ENCODE measurements at places on chromosomes 7 and 10. TPM values are rescaled to one million over a fixed set of nuclear protein-coding genes. Genes with fewer than 3 reads are reported as not detected.
A peak's percentile ranks its signal among the peaks of the same experiment; 100 is the strongest.

GRCh38 chr10:117462424-117462792 is 80.1 kb upstream of the EMX2 start:
- DNase-seq = peak; percentile 6

SPAG6 gene
- total RNA-seq = not detected

ABCC2 gene
- 1.2 TPM for total RNA-seq

INA gene
- 1.3 TPM for total RNA-seq

- DNase-seq = no peak
Measured at GRCh38 chr10:63700631-63701156, 179.5 kb downstream of the REEP3 start.

CPED1 gene
- 0.76 TPM for total RNA-seq

GRCh38 chr7:137579913-137580640 is 236.5 kb upstream of the PTN start:
- no peak for DNase-seq

DNA sequence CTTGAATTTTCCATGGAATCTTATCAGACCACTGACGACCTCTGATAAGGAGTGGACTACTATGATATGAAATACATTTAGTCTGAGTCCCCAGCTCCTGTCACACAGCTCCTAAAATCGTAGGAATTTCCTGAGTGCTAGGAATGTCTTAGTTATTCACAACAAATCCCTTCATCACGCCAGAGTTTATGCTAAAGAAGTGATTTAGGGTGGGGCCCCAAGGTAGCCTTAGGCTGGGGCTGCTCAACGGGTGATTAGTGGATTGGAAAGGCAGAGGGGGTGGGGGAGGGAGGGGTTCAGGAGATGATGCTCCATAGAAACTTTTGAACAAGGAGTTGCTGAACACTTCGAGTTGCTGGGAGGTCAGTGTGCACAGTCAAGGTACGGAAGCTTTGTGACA is 7.0 kb upstream of the TET1 start:
- no peak for DNase-seq

GRCh38 chr7:81383846-81384245 is 386.0 kb downstream of the HGF start:
- DNase-seq = no peak

TMEM176A gene
- 6.1 TPM for total RNA-seq

DNA sequence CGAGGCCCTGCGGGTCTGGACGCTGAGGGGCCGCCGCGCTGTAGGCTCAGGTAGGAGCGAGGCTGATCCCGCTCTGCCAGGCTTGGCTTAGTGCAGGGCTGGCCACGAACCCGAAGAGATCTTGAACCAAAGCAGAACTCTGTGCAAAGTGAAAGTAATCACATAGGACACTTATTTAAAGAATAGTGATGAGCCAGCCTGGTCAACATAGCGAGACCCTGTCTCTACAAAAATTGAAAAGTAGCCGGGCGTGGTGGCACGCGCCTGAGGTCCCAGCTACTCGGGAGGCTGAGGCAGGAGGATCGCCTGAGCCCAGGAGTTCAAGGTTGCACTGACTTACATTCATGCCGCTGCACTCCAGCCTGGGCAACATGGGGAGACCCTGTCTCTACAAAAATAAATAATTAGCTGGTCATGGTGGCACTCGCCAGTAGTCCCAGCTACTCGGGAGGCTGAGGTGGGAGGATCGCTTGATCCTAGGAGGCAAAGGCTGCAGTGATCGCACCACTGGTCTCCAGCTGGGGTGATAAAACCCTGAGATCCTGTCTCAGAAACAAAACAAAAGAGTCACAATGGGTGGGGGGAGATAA is 541 bp downstream of the ZSCAN25 start:
- DNase-seq = no peak

MCMBP gene
- 38.1 TPM for total RNA-seq

- no peak for DNase-seq
Measured at GRCh38 chr10:76937181-76937600, 700.4 kb downstream of the KCNMA1 start.

- DNase-seq = no peak
Measured at GRCh38 chr7:23247603-23248335, 1.2 kb downstream of the GPNMB start.

NPTX2 gene
- not detected for total RNA-seq

FZD8 gene
- total RNA-seq = 3.7 TPM

- DNase-seq = no peak
Measured at GRCh38 chr7:47046949-47047348, 535.0 kb downstream of the TNS3 start.

GRCh38 chr7:66921396-66921917 is 432 bp downstream of the TMEM248 start:
- no peak for DNase-seq

C10orf143 gene
- 0.78 TPM for total RNA-seq

GRCh38 chr7:77235276-77235675 is 35.7 kb upstream of the FGL2 start:
- no peak for DNase-seq

DNA sequence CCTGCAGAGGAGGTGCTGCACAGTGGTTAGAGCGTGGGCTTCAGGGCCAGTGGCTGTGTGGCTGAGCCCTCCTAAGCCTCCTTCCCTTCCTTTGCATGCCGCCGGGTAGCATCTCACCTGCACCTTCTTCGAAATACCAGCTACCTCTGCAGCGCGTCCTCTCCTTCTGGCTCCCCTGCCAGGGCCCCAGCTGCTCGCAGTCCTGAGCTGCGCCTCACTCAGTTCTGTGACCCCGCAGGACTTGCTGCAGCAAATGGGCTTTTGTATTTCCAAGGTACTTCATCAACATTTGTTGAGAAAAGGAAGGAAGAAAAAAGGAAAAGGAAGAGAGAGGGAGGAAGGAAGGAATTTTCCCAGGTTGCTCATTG is 146.7 kb upstream of the PRR15 start:
- DNase-seq = no peak

CCDC3 gene
- not detected for total RNA-seq

DNA sequence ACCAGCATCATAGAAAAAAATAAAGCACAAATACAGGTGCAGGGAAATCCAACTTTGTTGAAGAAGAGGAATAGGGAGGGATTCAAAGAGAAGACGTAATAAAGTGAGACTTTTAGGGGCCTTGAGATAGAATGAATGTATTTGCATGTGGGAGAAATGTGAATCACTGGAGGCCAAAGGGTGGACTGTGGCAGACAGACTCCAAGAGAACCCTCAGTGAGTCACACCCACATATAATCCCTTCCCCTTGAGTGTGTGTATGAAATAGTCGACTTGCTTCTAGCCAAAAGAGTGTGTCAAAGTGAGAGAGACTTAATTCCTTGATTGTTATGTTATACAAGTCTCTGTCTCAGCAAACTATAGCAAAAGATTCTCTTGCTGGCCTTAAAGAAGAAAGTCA is 101.3 kb upstream of the GHITM start:
- no peak for DNase-seq

- DNase-seq = no peak
Measured at GRCh38 chr7:16916738-16917137, 35.0 kb upstream of the AGR3 start.

VWDE gene
- total RNA-seq = 21.3 TPM

DNA sequence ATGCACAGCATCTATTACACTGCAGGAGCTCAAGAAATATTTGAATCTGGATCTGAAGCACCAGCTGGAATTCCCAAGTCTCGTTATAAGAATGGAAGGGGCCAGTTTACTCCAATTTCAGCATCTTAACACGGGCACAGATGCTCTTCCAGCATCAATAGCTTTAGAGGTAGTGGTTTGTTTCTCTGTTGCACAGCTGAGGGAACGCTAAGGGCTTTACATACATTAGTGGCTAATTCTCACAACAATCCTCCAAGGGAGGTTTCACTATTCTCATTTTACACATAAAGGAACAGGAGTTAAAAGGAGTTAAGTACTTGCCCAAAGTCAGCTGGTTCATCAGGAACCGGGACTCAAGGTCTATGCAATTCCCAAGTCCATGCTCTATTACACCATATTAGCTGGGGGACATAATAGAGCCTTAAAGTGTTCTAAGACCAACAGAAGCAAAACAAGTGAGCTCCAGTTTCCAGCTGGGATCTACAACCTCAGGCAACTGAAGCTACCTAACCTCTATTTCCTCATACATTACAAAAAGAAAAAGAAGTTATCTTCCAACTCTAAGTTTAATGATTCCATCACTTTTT is 9.9 kb downstream of the XPNPEP1 start:
- no peak for DNase-seq

GRCh38 chr10:60873758-60874157 is 70.2 kb downstream of the RHOBTB1 start:
- no peak for DNase-seq

DNA sequence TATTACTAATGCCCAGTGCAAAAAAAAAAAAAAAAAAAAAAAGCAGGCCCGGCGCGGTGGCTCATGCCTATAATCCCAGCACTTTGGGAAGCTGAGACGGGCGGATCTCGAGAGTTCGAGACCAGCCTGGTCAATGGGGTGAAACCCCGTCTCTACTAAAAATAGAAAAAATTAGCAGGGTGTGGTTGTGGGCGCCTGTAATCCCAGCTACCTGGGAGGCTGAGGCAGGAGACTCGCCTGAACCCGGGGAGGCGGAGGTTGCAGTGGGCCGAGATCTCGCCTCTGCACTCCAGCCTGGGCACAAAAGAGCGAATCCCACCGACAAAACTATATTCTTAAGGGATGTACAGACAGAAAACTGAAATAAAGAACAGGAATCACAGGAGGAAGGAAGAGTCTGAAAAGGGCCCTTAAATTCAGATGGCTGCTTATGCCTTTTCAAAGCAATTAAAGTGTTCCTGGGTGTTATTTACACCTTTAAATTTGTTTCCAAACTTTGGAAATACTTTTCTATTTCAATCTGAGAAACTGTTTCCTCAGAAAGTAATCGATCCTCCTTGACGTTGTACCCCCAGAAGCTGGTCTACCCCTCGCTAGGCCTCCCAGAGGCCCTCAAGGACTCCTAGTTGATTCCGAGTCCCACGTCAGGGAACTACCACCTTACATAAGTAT is 2.0 kb upstream of the KMT2E start:
- DNase-seq = no peak

GRCh38 chr7:27842851-27843250 is 102.9 kb downstream of the TAX1BP1 start:
- DNase-seq = no peak

- peak; percentile 71 for DNase-seq
Measured at GRCh38 chr10:96614515-96614914, 27.7 kb upstream of the TM9SF3 start.

All from Calu3 (cell line).